Activated CD4-positive, alpha-beta T cell treated with anti-CD3 and anti-CD28 coated beads, Interleukin-2, amount 50 U/mL, for 4 hours (primary cell): ENCODE measurements at places on chromosomes 1 and 21.

- DNase-seq = no peak
Observed at GRCh38 chr1:13753636-13754402, 53.8 kb downstream of the PRDM2 start.

GRCh38 chr1:72930528-72930927, 648.2 kb upstream of the NEGR1 start:
- no peak for DNase-seq

DNA sequence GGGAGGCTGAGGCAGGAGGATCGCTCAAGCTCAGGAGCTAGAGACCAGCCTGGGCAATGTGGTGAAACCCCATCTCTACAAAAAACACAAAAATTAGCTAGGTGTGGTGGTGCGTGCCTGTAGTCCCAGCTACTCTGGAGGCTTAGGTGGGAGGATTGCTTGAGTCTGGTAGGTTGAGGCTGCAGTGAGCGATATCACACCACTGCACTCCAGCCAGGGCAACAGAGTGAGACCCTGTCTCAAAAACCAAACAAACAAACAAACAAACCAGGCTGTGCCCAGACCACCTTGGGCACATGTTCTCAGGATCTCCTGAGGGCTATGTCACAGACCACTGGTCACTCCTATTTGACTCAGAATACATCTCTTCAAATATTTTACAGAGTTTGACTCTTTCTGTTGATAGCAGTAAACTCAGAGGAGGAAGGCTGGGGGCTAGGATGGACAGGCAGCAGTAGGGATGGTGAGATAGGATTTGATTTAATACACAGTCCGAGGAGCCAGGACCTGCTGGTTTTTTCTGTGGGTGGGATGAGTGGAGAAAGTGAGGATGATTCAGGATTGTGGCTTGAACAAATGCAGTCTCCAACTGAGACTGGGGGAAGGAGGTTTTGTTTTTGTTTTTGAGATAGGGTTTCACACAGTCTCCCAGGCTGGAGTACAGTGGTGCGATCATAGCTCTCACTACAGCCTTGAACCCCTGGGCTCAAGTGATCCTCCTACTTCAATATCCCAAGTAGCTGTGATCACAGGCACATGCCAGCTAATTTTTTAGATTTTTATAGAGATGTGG, 46.5 kb downstream of the OLFML3 start:
- no peak for DNase-seq

- DNase-seq = no peak
Observed at GRCh38 chr1:216723274-216723780, at the start of gene ESRRG. Gene ESRRG (minus strand): TSS chr1:216723429. CDS start chr1:216723299, 130 bp downstream.

- DNase-seq = no peak
Observed at GRCh38 chr1:109763646-109764415, at the start of gene EPS8L3. Gene EPS8L3 (minus strand): TSS chr1:109763923. CDS start chr1:109761749, 2,174 bp downstream.

GRCh38 chr21:44802396-44803153, 955 bp upstream of the UBE2G2 start:
- DNase-seq = no peak

DNA sequence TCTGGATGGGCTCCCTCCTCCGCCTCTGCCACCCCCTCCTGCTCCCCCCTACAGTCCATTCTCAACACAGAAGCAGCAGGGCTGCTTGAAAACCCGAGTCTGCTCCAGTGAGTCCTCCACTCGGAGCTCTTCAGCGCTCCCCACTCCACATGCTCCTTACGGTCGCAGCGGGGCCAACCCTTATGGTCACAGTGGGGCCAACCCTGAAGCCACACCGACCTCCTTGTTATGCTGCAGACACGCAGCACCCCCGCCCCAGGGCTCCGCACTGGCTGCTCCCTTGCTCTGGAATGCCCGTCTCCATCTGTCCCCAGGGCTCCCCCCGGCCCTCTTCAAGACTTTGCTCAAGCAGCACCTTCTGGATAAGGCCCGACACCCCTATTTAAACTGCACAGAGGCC, 22.6 kb downstream of the GPR157 start:
- DNase-seq = no peak

DNA sequence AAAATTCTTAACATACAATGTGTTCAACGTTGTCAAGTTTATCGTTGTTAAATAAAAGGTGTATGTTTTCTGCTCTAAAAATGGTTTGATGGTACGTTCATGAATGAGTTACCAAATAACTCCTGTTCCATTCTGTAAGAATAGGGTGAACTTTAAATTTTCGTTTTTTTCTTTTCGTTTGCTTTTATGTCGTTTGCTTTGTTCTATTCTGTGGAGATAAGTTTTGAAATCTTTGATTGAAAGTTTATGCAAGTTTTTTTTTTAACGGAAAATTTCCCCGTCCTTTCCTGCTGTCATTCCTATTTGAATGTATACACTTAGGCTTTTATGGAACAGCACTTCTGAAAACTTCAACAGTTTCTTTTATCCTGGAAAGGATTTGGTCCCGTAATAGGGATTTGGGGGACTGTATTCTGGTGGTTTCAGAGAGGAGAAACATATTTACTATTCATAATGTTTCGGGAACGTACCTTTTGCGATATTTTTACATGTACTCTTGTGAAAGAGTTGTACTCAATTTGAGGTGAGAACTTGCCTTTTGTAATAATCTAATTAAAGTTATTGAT, 1.7 kb downstream of the DR1 start:
- DNase-seq = no peak

GRCh38 chr1:7501084-7501491, 270.0 kb upstream of the VAMP3 start:
- DNase-seq = no peak

- DNase-seq = no peak
Observed at GRCh38 chr1:15736892-15737261, 819 bp downstream of the SLC25A34 start.

GRCh38 chr1:246454655-246455054, 52.4 kb downstream of the SMYD3 start:
- no peak for DNase-seq

DNA sequence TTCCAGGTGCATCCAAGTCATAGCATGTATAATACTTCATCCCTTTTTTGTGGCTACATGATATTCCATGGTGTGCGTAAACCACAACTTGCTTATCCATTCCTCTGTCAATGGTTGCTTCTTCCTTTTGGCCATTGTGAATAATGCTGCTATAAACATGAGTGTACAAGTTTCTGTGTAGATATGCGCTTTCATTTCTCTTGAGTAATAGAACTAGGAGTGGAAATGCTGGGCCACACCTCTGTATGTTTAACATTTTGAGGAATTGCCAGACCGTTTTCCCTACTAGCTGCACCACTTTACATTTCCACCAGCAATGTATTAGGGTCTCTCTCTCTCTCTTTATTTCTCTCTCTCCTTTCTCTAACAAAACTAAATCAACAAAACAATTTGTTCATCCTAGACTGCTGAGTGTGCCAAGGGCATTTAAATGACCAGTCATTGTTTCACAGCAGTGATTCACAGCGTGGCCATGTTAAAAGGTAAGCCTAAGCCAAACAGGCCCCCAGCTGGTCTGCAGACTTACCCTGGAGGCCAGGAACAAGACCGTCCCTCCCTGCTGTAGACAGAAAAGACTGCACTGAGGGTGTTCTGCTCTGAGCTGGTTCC, 53.2 kb upstream of the LYST start:
- no peak for DNase-seq

GRCh38 chr1:76587212-76587611, 280.1 kb upstream of the ST6GALNAC5 start:
- no peak for DNase-seq

- DNase-seq = no peak
Observed at GRCh38 chr1:28322194-28322593, 6.6 kb upstream of the MED18 start.

GRCh38 chr1:40983286-40983685, 3.8 kb downstream of the CTPS1 start:
- no peak for DNase-seq

DNA sequence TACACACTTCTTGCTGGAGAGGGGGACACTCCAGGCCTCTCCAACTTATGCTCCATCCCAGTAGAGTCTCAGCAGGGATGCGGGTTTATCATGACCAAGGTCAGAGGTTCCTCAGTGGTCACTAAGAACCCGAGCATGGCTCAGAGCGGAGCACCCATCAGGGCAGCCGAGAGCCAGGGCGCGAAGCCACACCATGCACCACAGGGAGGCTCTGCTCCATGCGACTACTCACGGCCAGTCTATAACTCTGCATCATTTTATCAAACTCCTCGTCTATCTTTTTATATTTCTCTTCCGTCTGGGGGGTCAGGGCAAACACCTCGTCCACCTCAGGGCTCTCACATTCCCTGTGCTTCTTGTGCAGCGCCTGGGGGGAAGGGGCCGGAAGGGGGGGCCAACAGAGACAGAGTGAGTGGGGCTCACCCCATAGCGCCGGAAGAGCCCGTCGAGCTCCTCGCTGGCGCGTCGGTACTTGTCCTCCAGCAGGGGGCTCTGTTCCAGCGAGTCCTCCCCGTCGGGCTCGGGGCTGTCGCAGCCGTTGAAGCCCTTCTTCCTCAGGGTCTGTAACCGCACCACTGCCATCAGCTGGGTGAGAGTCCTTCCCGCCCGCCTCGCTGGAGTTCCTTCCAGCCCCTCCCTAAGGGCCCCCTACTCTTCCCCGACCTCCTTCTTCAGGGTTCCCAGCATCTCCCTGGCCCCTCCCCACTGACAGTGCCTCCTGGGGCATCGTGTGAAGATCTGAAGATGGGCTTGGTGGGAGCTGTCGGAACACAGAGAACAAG, 20.0 kb downstream of the MEF2D start:
- peak; percentile 77 for DNase-seq

DNA sequence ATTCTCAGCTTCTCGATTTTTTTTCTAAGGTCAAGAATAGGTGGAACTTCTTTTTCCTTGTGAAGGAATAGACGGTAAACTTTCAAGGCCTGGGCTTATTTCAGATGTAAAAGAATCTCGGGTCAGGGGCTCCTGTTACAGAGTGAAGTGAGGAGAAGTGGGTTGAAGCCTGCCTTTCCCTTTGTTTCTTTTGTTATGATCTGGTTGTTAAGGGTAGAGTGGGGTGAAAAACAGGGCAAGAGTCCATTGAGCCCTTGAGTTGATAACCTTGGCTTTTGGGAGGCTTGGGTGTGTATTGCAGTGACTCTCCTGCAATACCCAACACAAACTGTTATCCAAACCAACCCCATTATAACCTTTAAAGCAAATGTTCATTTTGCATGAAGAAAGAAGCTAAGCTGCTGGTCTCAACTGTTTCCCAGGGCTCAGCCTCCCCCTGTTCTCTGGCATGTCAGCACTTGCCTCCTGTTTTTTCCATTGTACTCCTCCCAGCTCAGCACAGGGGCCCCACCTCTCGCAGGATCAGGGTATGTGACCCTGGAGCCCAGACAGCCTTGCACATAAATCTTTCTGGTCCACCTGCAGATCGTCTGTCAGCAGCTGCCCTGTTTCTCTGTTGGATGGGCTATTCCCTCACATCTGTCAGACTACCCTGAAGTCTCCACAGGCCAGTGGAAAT, 102.4 kb downstream of the CACHD1 start:
- DNase-seq = no peak

DNA sequence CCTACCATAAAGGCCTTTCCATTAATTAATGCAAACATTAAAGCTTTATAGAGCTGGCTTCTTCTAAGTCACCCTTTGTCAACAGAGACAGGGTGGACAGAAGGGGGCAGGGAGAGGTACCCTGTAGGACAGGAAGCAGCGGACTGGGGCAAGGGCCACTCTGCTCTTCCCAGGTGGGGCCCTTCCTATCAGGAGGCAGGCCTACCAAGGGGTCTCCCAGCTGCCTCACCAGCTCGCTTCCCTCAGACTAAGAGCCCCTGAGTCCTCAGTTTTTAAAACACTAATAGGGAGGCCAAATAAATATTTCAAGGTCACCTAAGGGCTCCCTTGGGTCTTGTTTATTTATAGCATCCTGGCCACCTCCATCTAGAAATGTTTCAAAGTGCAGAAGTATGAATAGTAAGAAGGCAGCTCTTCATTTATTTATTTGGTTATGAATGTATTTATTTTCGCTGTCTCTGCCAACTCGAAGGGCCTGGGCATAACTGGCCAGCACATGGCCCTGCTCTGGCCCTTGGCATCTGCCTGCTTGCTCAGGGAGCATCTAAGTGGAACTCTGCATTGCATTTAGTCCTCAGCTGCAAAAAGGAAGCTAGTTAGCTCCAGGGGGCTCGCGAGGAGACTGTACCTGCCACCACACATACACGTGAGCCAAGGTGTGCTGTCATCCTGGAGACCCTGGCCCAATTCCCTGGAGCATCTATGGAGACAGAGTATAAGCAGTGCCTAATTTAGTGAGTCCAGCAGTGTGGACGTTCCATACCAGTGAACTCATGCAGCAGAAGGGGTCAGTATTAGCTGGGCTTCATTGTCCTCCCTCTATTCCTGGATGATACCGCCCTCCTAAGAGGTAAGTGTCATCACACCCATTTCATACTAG, 395.1 kb upstream of the VAMP3 start:
- no peak for DNase-seq

GRCh38 chr1:68271596-68271995, 39.3 kb upstream of the WLS start:
- no peak for DNase-seq

DNA sequence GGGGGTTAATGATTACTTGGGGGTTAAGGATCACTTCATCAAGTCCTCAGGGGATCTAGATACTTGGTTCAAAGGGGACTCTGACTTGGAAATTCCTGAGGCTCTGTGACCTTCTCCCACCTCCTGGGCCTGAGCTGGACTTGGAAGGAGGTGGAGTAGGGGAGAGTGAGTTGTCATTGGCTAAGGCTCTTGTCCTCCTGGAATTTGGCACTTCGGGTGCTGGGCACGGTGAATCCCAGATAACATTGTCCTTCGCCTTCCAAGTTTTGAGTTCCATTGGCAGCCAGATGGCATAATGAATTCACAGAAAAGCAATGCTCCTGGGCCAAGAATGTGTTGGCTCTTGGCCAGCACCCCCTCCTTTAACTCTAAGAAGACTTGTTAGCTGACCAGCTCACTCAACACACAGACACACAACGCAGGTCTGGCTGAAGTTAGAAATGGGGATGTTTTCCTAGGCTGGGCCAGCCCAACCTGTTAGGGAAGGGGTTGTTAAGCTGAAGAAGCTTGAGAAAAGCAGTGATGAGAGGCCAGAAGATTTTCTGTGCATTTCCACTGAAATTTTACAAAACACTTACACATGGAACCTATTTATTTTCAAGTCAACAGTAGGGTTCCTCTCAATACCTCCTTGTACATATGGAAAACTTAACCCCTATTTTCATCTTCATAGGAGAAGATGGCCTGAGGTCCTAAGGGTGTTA, 29.7 kb downstream of the SLC26A9 start:
- no peak for DNase-seq
